Activated effector memory CD4-positive, alpha-beta T cell treated with Interleukin-2 at 50 U/mL for 16 hours (primary cell): ENCODE measurements at places on chromosomes 5 and 9.

DNA sequence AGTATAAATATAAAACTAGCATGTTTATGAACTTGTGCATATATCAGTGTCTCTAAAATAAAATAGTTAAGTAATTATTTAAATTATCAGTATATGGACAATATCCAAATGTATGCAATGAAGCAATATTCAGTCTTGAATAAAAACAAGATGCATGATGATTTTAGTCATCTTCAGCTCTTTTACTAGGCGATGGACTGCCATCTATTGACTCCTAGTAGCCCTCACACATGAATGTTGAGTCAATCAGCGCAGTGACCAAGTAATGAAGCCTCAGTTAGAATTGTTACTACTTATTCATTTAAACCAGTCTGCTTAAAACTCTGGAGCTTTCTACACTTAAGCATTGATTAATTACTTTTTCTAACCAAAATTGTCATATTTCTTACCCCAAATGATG is 92.9 kb upstream of the GRHPR start:
- DNase-seq, result no peak

DNA sequence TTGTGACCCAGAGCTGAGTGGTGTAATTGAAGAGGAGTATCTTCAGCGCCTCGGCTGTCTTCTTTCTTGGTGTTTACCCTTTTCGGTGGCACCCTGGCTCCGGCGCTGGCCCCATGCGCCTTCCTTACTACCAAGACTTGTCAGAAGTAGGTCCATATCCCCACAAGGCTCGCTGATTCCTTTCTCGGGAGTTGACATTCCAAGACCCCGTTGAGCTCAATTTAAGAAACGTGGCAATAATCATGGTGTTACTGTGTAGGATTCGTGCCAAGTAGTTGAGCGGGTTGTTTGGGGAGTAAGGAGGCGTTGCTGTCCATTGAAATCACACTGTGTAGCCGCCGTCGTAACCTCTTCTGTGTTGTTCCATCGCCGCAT is 795 bp downstream of the NDUFAF2 start:
- no peak for DNase-seq

GRCh38 chr5:62473209-62473608 is 60.6 kb downstream of the IPO11 start:
- no peak for DNase-seq

DNA sequence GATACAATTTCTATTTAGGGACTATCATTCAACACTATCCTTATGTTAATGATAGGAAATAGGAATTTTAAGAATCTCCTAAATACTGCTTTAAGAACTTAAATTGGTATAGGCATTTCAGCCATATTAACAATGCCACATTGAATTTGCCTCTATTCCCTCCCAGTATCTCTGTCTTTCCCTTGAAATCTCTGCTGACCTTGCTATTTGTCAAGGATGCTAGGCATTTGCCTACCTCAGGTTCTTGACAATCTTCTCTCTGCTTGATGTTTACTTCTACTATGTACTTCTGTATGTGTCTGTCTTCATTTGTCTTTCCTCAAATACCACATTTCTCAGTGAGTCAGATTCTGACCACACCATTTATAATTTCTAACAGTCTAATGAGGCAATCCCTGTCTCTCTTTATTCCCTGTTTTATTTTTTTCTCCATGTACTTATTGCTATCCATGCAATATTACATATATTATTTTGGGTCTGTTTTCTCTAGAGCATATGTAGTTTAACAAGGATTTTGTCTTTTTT is 1461.4 kb upstream of the CDH9 start:
- no peak for DNase-seq

DNA sequence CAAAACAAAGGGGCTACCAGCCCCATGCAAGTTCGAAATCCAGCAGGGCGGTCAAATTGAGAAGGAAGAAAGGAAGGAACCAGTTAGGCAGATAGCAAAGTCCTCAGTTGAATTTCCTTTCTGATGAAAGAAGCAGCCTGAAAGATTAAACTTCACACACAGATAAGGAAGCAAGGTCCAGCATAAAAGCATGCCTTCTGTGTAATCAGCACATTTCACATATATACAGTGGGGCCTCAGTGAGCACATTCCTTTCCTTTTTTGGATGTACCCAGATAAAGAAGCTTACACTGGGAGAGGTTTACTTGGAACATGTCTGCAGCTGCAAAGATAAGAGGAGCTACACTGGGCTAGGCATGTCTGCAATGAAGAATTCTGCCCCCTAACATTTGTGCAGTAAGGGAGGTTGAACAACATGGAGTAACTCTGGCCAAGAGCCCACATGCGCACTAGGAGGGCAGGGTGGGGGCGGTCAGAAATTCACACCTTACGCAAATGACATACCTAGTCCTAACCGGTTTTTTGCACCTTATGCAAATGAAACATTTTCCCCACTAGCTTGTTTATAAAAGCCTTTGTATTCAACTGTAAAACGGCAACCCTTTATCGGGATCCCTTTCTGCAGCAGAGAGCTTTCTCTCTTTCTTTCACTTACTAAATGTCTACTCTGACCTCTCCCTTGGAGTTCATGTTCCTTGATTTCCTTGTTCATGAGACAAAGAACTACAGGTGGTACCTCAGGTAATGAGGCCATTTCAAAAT is 149.7 kb upstream of the FBXL17 start:
- no peak for DNase-seq

DNA sequence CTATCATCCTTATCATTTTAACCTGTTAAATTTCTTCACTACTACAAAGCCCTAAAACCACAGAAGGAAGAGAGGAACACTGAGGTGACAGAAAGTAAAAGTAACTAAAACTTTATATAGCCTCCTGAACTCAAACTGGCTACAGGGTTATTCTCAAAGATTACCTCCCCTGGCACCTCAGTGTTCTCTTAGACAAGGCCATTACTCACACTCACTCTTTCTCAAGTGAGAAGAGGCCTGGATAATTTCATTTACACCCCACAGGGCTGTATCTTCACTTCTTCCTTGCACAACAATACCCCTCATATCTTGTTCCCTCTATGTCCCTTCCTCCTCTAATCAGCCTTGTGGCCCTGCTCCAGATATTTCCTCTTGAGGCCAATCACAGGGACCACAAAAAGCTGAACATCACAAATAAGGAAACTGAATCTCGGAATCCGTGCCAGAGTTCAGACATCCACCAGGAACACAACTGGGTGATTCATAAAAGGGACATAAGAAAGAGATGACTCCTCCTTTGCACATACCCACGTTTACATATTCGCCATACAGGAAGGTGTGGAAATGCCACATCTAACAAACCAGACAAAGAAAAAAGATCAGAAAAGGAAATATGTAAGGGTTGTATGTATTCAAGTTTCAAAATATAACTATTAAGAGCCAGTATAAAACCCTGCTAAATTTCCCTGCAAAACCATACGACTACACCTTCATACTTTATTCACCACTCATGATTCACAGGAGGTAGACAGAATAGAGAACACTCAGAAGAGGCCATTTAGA is 1.7 kb upstream of the KLHL3 start:
- no peak for DNase-seq

DNA sequence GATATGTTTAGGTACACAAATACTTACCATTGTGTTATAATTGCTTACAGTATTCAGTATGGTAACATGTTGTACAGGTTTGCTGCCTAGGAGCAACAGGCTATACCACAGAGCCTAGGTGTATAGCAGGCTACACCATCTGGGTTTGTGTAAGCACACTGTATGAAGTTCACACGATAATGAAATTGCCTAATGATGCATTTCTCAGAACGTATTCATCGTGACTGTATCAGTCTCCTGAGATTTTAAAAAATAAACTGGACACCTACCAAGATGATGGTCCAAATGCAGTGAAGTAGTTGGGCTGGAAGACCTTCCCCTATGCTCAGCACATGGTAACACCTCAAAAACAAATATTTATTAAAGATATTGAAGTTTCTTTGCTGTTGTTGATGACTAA is 103.3 kb upstream of the NFIB start:
- no peak for DNase-seq

DNA sequence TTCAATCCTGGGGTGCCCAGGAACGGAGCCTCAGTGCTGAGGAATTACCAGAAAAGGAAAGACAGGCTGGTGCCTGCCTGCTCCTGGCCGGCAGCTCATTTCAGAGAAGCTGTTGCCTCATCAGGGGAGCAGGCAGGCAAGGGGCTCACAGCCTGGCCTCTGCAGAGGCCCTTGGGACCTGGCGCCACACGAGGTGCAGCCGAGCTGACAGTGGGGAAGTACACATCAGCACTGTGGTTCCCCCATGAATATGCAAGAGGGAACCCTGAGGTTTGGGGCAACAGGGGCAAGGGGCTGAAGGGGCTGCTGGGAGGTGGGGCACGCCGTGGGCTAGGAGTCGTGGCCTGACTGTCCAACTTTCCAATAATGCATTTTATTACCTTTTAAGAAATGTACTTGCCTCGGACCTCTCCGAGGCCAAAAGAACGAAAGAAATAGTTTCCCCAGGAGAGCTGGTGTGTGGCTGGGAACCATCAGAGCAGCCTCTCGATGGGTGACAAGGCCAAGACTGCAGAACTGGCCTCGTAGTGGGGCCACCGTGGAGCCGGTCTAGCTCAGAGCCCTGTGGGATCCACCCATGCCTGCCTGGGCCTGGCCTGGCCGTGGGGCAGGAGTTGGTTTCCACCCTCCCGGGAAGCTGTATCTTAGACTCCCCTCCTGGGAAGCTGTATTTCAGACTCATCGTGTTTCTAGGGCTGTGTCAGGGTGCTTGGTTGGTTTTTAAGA is 198.6 kb downstream of the PAX5 start:
- DNase-seq, result no peak

DNA sequence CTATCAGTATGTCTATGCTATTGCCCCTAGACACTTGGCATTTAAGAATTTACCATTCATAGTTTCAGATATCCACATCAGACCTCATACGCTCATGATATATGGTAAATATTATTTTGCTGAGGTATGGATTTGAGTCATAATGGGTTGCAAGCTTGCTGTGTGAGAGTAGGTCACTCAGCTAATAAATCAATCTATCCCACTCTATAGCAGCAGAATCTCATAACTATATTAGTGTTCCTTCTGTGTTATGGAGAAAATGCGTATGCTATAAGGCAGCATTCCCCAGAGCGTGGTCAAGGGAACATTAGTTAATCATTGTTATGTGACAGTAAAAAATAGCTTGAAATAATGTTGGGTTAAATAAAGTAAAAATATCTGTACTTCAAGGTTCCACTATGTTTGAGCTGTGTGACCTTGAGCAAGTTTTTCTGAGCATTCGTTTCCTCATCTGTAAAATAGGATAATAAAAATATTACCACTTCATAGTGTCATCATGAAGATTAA is 7.7 kb downstream of the TRIM32 start:
- DNase-seq, result no peak
